ENCODE measurements at places on chromosomes 2 and 18. TPM values are rescaled to one million over a fixed set of nuclear protein-coding genes. Genes with fewer than 3 reads are reported as not detected.

- no peak for DNase-seq
These were observed 96.2 kb downstream of the MEIS1 start for GRCh38 chr2:66531155-66531554.

- no peak for DNase-seq
These were observed 438.2 kb downstream of the TSN start for GRCh38 chr2:122193622-122194021.

GRCh38 chr18:61748004-61748403 lies 144.8 kb downstream of the RNF152 start:
- no peak for DNase-seq

Gene DNER
- 2.3 TPM for total RNA-seq

Gene CCL20
- not detected for total RNA-seq

Gene ERFE
- not detected for total RNA-seq

Gene REEP1
- total RNA-seq, result 21.5 TPM

Gene REG3A
- total RNA-seq, result not detected
